Amniotic stem cell (primary cell): ENCODE measurements at places on chromosomes 16 and 17.

- no peak for DNase-seq
Observed at GRCh38 chr16:49859125-49859811, 3.4 kb upstream of the ZNF423 start.

- no peak for DNase-seq
Observed at GRCh38 chr16:79362300-79362970, 238.1 kb downstream of the MAF start.

- no peak for DNase-seq
Observed at GRCh38 chr17:32314636-32315035, 27.3 kb downstream of the C17orf75 start.

DNA sequence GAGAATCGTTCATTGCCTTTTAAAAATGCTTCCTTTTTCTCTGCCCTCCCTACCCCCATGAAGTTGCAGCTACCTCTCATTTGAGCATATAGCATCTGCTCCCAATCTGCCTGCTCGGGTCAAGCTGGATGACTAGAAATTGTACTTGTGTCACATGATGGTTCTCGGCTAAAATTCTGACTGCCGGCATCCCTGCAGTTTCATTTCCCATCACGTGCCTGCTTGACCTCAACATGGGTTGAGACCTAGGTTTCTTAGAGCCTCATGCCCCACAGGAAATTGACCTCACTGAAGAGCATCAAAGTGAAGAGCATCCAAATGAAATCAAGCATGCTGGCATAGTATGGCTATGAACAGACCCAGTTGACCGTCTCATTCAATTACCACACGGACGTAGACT lies 581.6 kb upstream of the PSMD7 start:
- DNase-seq: no peak

DNA sequence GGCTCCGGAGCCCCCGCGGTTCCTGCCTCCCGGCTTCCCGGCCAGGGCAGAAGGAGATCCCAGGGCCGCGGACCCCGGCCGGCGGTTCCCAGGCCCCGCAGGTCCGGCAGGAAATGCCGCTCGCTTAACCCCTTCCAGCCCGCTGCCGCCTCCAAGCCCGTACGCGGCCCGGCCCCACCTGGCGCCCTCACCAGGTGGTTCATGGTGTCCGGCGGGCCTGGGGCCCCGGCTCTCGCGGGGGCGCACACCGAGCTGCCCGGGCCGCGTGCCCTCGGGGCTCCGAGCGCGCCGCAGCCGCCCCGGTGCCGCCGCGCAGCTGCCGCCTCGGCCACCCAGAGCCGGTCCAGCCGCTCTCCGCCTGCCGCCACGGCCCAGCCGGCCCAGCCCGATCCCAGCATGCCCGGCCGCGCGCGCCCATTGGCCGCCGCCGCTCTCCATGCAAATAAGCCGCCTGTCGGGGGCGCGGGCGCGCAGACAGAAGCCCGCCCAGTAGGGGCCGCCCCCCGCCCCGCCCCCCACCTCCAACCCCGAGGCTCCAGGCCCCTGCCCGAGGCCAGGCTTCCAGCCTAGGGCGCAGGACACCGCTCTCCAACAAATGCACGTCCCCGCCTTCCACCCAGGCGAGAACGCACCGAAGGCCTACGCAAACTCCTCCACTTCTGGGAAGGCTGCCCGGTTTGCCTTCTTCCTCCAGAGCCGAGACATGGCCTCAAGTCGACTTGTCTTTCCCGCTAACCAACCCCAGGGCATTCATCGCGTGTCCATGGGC lies at the start of gene BCAR1:
BCAR1 (minus strand) TSS at position 345 of the 769 bp plus-strand sequence; CDS start at position 203, 142 bp downstream.
- peak; percentile 89 for DNase-seq

GRCh38 chr17:78121801-78122215 lies 6.7 kb downstream of the TMC6 start:
- DNase-seq: no peak

DNA sequence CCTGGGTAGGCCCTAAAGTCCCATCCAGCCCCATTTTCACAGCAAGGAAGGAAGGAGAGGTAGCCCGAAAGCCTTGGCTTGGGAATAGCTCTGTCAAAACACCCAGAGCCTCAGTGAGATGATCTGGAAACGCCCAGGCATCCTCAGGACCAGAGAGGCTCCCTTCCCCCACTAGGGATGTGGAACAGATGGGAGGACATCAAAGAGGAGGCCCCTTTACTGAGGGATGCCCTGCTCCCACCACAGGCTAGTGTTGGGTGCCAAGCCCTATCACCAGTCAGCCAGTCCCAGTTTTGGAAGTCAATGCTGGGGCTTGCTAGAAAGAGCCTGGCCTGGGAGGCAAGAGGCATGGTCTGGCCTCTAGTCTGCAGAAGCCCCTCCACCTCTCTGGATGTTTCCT lies 4.7 kb downstream of the TPPP3 start:
- no peak for DNase-seq

DNA sequence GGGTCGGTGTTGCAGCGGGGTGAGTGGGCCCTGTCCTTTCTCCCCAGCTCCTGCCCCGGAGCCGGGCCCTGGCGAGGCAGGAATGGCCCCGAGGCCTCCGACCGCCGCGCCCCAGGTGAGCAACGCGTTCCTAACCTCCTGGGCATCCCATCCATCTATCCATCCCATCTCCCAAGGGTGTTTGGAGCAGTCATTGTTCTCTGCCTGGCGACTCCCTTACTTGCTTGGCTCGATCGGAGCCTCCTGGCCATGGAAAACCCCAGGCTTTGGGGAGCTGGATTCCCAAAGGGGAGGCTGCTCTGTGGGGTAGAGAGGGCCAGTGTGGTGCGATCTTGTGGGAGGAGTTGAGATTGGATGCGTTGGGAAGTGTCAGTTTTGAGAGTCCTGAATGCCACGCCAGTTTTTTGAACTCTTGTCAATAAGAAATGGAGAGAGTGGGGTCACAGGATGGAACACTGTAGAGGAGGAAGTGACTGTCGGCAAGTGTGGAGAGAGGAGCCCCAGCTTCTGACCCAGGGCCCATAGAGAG lies 684 bp downstream of the ZFP90 start:
- DNase-seq: no peak

DNA sequence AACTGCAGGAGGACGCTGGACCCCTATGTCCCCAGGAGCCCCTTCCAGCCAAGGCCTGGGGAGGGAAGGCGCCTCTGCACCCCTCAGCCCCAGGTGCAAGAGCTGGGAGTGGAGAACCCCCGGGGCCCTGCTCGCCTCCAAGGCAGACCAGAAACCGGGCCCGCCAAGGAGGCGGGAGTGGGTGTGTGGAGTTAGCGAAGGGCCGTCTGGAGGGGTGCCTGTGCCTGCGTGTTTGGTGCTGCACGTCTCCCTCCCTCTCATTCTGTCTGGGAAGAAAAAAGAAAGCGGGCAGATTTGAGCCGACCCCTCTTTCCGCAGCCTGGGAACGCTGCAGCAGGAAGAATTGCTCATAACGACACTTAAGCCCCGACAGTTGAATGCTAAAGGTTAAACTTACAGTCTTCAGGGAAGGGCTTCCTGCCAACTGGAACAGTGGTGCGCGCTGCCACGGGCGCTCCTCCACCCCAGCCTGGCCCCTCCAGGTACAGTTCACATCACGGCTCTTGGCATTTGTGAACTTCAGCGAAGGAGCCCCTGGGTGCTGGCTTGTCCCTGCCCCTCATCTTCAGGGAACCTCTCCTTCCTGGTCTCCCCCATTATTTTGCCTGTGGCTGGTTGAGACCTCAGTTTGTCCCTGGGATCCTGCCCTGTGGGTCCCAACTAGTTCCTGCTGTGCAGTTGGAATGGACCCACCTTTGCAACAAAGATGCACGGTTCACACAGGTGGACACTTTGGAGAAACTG lies 19.2 kb upstream of the ZFHX3 start:
- DNase-seq: no peak
